Adipose tissue (tissue), 3 donors: ENCODE measurements at places on chromosomes 2 and 18. TPM values are rescaled to one million over a fixed set of nuclear protein-coding genes. Genes with fewer than 3 reads are reported as not detected.

Gene CHRNA1
- polyA plus RNA-seq: 0.18 TPM

Gene DTYMK
- 9.7 TPM for polyA plus RNA-seq

Gene CCL20
- 3.4 TPM for polyA plus RNA-seq

Gene PRKAG3
- polyA plus RNA-seq: 0.06 TPM

Gene RTP5
- 0.10 TPM for polyA plus RNA-seq

Gene SCYGR8
- polyA plus RNA-seq: not detected

Gene CFAP53
- polyA plus RNA-seq: not detected

Gene MERTK
- polyA plus RNA-seq: 7.5 TPM

Gene HSBP1L1
- 27.4 TPM for polyA plus RNA-seq

Gene FOXD4L1
- 0.07 TPM for polyA plus RNA-seq

Gene PRSS56
- polyA plus RNA-seq: not detected

Gene CYBRD1
- polyA plus RNA-seq: 9.5 TPM

Gene ANKRD30BL
- not detected for polyA plus RNA-seq

Gene FZD7
- 5.2 TPM for polyA plus RNA-seq

Gene PIEZO2
- polyA plus RNA-seq: 0.91 TPM

Gene CRYGD
- polyA plus RNA-seq: not detected

Gene TEX44
- polyA plus RNA-seq: not detected

Gene SRD5A2
- polyA plus RNA-seq: under 0.01 TPM

Gene KCNG2
- 0.45 TPM for polyA plus RNA-seq

Gene UGT1A5
- 0.04 TPM for polyA plus RNA-seq

Gene PLEK
- polyA plus RNA-seq: 18.2 TPM

Gene LOXL3
- 0.78 TPM for polyA plus RNA-seq

Gene SAG
- not detected for polyA plus RNA-seq

Gene C2orf92
- 9.7 TPM for polyA plus RNA-seq

Gene HOXD13
- not detected for polyA plus RNA-seq

Gene DCDC2C
- not detected for polyA plus RNA-seq

Gene DLGAP1
- 0.06 TPM for polyA plus RNA-seq

Gene PLCD4
- polyA plus RNA-seq: 0.21 TPM

Gene NEB
- polyA plus RNA-seq: 1.1 TPM

Gene WDR43
- polyA plus RNA-seq: 21.3 TPM

Gene PARD6G
- 2.3 TPM for polyA plus RNA-seq

Gene NCK2
- 26.6 TPM for polyA plus RNA-seq

Gene SP140
- polyA plus RNA-seq: 0.48 TPM

Gene ADRA2B
- 0.98 TPM for polyA plus RNA-seq

Gene MYO5B
- 3.3 TPM for polyA plus RNA-seq

Gene CHRNG
- not detected for polyA plus RNA-seq

Gene MARCO
- polyA plus RNA-seq: 10.1 TPM

Gene RALBP1
- 25.7 TPM for polyA plus RNA-seq

Gene MEP1B
- 0.12 TPM for polyA plus RNA-seq

Gene CD8A
- 1.7 TPM for polyA plus RNA-seq

Gene ASB18
- polyA plus RNA-seq: not detected

Gene MPPE1
- 26.0 TPM for polyA plus RNA-seq

Gene THSD7B
- 0.17 TPM for polyA plus RNA-seq

Gene GKN2
- polyA plus RNA-seq: 318 TPM

Gene KCNJ13
- polyA plus RNA-seq: 0.15 TPM

Gene SP9
- not detected for polyA plus RNA-seq

Gene ABCG5
- not detected for polyA plus RNA-seq
